ENCODE measurements at places on chromosomes 6 and 20. TPM values are rescaled to one million over a fixed set of nuclear protein-coding genes. Genes with fewer than 3 reads are reported as not detected.

Gene TRIM31
- total RNA-seq = not detected

Gene GLYATL3
- total RNA-seq = not detected

Gene SIRPB2
- not detected for total RNA-seq

Gene HTR1E
- total RNA-seq = not detected

Gene CUTA
- total RNA-seq = 155 TPM

Gene TPD52L1
- not detected for total RNA-seq

Gene CLPSL2
- total RNA-seq = not detected

Gene ACSS1
- 34.5 TPM for total RNA-seq

Gene RNF39
- not detected for total RNA-seq

Gene PRR18
- not detected for total RNA-seq

Gene TMC2
- total RNA-seq = not detected

All from T-helper 2 cell treated with Interferon-gamma antibody and Interleukin-4, amounts not matched to agents 100 ng/mL and 5 ng/mL, for 36 hours (primary cell).